ENCODE measurements at places on chromosomes 12 and 14.

DNA sequence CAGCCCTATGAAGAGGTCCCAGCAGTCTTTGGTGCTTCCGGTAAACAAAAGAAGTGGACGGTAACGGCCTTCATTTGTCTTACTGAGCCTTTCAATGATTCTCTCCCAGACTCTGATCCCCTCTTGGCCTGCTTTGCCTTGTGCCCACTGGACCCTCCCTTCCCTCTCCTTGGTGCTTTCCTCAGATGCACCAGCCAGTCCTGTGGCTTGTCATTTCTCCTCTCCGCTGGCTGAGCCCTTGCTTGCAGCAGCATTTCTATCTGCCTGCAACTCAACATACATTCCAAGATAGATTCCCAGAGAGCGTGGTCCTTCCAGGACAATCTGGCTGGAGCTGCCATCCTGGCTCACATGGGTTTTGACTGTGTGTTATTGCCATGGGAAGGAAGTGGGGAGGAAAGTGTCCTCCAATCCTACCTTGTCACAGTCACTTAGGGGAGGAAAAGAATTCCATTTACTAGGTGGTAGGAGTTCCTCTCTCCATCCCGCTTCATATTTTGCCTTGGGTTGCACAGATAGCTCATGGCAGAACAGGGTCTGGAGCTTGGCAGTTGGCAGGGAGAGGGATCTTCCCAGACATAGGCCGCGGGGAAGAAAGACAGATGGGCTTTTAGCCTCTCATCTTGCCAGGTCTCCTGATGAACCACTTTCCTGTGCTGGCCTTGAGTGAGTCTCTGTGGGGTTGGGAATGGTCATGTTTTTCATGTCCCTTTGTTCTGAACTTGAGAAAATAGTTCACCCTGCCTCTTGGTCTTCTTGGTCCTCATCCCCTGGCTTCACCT, 92.8 kb upstream of the KCNA1 start:
- no peak overlapping the region for H3K27ac ChIP-seq
- no peaks in the 10 kb centered on the region for H3K4me1 ChIP-seq
- no peak for DNase-seq
- H3K4me3 ChIP-seq = no peak overlapping the region

DNA sequence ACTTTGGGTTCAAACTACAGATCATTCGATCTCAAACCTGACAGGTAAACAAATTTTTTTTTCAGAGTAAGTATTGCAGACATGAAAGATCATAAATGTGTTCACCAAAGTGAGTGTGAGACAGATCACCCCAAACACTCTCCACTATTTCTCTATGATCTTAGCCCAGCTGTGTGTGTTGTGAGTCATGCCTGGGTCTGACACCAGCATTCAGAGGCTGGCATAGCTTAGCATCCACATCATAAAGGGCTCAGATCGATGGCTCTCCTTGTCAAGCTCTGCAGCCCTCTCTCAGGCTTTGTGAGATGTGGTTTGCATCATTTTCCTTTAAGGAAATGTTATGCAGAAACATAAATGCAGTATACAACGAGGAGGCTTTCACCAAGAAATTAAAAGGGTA, 164.9 kb downstream of the ETV6 start:
- DNase-seq = no peak
- peaks cover 40% of the 10 kb centered on the region for H3K4me1 ChIP-seq
- H3K27ac ChIP-seq = peak overlapping the region; percentile 44
- no peaks in the 10 kb centered on the region for H3K36me3 ChIP-seq
- no peaks in the 10 kb centered on the region for H3K27me3 ChIP-seq

GRCh38 chr14:102902086-102902485, 20.4 kb upstream of the AMN start:
- no peak overlapping the region for H3K27ac ChIP-seq
- no peak overlapping the region for H3K4me3 ChIP-seq
- DNase-seq = no peak
- H3K27me3 ChIP-seq = no peaks in the 10 kb centered on the region

DNA sequence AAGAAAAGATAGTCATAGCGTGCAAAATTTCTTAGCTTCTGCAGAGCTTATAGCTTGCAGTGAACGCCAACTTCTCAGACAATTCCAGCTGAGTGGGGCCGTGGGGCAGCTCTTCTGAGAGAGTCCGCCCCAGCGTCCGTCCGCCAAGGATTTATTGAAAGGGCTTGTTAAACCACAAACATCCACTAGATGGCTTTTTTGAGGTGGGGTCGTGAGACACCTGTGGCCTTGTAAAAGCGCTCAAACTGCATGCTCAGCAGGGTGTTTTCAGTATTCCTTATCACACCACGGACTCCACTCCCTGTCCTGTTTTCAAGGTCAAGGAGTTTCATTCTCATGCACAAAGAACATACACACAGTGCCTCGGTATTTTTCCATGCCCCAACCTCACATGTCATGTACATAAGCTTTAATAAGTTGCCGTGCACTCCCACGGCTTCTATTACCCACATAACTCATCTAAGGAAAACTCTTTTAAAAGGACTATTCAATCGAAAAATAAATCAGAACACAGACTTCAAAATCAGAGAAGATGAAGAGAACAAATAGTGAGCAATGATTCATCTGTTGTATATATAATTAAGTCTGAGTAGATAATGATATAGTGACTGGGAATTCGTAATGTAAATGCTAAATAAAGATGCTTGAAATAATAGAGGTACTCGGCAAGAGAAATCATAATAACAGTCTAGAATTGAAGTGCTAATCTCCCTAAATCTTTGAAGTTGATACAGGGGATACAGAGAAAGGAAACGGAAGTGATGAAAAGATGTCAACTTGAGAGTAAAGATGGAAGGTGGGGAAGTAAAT, 46.7 kb downstream of the WBP11 start:
- H3K36me3 ChIP-seq = no peaks in the 10 kb centered on the region
- H3K4me3 ChIP-seq = no peak overlapping the region
- H3K4me1 ChIP-seq = no peaks in the 10 kb centered on the region
- no peak for DNase-seq

GRCh38 chr14:23284654-23285529, 1.0 kb downstream of the HOMEZ start:
- H3K4me1 ChIP-seq = peaks cover 45% of the 10 kb centered on the region
- no peaks in the 10 kb centered on the region for H3K36me3 ChIP-seq
- peak overlapping the region; percentile 95 for H3K4me3 ChIP-seq
- no peaks in the 10 kb centered on the region for H3K27me3 ChIP-seq
- DNase-seq = no peak

- H3K4me1 ChIP-seq = no peaks in the 10 kb centered on the region
- no peaks in the 10 kb centered on the region for H3K27me3 ChIP-seq
- no peak for DNase-seq
- no peak overlapping the region for H3K27ac ChIP-seq
- H3K36me3 ChIP-seq = no peaks in the 10 kb centered on the region
Observed at GRCh38 chr14:61125867-61126572, 145.0 kb downstream of the SLC38A6 start.

- H3K27ac ChIP-seq = peak overlapping the region; percentile 61
- H3K4me1 ChIP-seq = peaks cover 17% of the 10 kb centered on the region
- no peak for DNase-seq
Observed at GRCh38 chr14:65357113-65357512, 55.4 kb upstream of the FUT8 start.

DNA sequence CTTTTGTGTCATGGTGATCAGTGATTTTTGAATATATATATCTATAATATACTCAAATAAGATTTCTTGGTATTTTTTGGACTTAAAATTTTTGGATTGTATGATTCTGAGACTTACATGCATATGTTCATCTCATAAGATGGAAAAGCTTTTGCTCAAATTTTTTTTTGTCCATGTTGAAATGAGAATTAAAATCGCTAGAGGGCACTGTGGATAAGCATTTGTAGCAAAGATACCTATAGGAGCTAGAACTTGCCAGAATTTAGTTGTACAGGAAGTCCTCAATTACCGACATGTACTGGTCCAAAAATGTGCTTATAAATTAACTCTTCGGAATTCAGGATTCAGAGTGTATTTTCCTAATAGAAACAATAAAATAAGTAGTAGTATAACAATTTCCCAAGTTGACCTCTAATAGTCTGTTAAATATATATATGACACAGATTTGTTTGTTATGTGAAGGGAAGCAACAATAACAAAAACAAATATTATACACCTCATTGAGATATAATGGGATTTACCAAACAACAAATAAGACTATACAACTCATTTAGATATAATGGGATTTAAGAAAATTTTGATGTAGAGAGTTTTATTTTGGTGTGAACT, 179.6 kb downstream of the TMEM117 start:
- H3K4me1 ChIP-seq = no peaks in the 10 kb centered on the region
- H3K27ac ChIP-seq = no peak overlapping the region
- no peak for DNase-seq
- no peak overlapping the region for H3K4me3 ChIP-seq
- H3K36me3 ChIP-seq = no peaks in the 10 kb centered on the region

- DNase-seq = no peak
- no peaks in the 10 kb centered on the region for H3K27me3 ChIP-seq
- no peak overlapping the region for H3K27ac ChIP-seq
- no peaks in the 10 kb centered on the region for H3K4me1 ChIP-seq
Observed at GRCh38 chr14:23861666-23862065, 91.9 kb upstream of the DHRS4 start.

DNA sequence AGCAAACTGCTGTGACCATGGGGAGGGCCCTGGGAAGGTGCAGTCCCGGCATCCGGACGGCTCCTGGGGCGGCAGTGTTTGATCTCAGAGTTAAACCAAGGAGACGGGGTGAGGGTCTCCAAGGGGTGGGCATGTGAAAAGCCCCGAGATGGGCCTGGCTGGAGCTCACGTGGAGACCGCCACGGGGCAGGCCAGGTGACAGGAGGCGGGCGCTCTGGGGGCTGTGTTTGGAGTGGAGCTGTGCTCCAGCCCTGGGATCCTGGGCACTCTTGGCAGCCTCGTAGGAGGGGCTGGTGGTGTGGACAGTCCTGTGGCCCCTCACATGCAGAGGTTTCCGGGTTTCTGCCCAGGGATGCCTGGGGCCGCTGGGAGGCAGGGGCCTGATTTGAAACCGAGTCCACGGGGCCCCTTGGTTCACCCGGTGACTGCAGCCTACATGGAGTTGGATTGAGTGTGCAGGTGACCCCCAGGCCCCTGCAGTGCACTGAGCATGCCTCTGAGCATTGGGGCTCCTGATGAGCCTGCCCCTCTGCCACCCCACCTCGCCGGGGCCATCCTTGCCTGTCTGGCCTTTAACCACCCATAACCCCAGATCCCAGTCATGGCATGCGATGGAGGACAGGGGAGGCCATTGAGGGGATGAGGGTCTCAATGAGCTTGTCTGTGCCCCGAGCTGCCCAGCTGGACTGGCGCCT, 8.4 kb downstream of the KIF26A start:
- no peaks in the 10 kb centered on the region for H3K27me3 ChIP-seq
- no peak for DNase-seq
- no peaks in the 10 kb centered on the region for H3K36me3 ChIP-seq
- H3K4me3 ChIP-seq = no peak overlapping the region
- H3K4me1 ChIP-seq = peaks cover 47% of the 10 kb centered on the region

DNA sequence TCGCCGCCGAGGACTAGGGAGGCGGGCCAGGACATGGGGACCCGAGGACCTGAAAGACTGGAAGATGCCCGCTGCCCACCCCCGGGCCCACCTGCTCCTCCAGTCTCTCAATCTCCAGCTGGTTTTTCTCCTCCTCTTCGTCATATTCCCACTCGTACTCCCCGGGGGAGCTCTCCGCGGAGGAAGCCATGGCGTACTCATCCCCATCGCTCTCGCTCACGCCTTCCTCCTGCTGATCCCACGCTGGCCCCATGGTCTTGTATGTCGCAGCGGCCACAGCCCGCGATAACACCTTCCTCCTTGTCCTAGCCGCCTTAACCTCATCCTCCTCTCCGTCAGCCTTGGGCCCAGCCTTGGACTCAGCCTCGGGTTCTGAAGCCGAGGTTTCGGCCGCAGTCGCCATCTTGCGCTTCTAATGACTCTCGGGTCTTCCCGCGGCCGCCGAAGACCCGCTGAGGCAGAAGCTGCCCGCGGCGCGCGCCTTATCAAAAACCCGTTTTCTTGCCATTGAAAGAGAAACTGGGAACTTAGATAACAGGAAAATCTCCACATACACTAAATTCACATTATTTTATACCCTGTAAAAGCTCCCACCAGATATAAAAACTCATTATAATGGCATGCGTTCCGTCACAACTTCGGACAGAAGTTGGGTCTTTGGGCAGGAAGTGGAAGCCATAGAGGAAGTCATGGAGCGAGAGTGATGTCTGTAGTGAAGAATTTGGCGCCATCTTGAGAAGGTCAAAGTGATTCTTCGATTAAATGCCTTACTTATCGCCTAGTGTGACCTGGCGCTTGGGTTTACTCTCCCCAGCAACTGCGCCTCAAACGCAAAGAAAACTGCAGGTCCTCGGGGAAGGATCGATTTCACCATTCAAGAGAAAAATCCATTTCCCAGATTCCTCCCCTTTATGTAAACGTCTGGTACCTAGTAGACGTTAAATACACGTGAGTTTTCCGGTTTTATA, at the start of gene SART3:
SART3 (minus strand) TSS at position 422 of the 968 bp plus-strand sequence; CDS start at position 403, 19 bp downstream.
- H3K27ac ChIP-seq = peak within 1 kb of the TSS; percentile 95
- no peaks in the 10 kb centered on the region for H3K27me3 ChIP-seq
- DNase-seq = no peak
- H3K4me1 ChIP-seq = peaks cover 27% of the 10 kb centered on the region
- peaks cover 42% of the 10 kb centered on the region for H3K36me3 ChIP-seq

- H3K4me3 ChIP-seq = no peak overlapping the region
- H3K27me3 ChIP-seq = no peaks in the 10 kb centered on the region
- no peaks in the 10 kb centered on the region for H3K36me3 ChIP-seq
- H3K4me1 ChIP-seq = peaks cover 34% of the 10 kb centered on the region
Observed at GRCh38 chr14:73777420-73777819, 63.2 kb upstream of the PNMA1 start.

GRCh38 chr14:36619131-36619530, 36.7 kb upstream of the NKX2-8 start:
- H3K4me3 ChIP-seq = no peak overlapping the region
- no peak for DNase-seq
- H3K27ac ChIP-seq = no peak overlapping the region
- no peaks in the 10 kb centered on the region for H3K27me3 ChIP-seq
- H3K4me1 ChIP-seq = no peaks in the 10 kb centered on the region
- no peaks in the 10 kb centered on the region for H3K36me3 ChIP-seq

DNA sequence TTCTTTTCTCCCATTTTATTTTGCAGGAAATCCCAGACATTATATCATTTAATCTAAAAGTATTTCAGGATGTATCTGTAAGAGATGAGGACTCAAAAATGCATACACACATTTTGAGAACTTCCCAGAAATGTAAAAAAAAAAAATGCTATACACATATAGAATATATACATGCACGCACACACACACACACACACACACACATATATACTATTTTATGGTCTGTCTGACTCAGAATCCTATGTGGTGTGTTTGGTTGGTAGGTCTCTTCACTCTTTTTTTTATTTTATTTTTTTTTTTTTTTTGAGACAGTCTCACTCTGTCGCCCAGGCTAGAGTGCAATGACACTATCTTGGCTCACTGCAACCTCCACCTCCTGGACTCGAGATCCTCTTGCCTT, 65.5 kb downstream of the FBXO34 start:
- H3K36me3 ChIP-seq = no peaks in the 10 kb centered on the region
- H3K27ac ChIP-seq = peak overlapping the region; percentile 69
- H3K4me1 ChIP-seq = peaks cover 53% of the 10 kb centered on the region

- H3K4me3 ChIP-seq = peak overlapping the region; percentile 47
- H3K27me3 ChIP-seq = no peaks in the 10 kb centered on the region
- no peaks in the 10 kb centered on the region for H3K36me3 ChIP-seq
Observed at GRCh38 chr12:124939079-124939420, 24.6 kb upstream of the UBC start.

- peaks cover 58% of the 10 kb centered on the region for H3K4me1 ChIP-seq
- no peak overlapping the region for H3K4me3 ChIP-seq
- DNase-seq = no peak
- H3K36me3 ChIP-seq = no peaks in the 10 kb centered on the region
- no peaks in the 10 kb centered on the region for H3K27me3 ChIP-seq
- peak overlapping the region; percentile 94 for H3K27ac ChIP-seq
Observed at GRCh38 chr12:112936927-112937326, 1.3 kb upstream of the OAS3 start.

All from esophagus squamous epithelium (tissue), 5 donors.